ENCODE measurements at places on chromosomes 7 and 10.

DNA sequence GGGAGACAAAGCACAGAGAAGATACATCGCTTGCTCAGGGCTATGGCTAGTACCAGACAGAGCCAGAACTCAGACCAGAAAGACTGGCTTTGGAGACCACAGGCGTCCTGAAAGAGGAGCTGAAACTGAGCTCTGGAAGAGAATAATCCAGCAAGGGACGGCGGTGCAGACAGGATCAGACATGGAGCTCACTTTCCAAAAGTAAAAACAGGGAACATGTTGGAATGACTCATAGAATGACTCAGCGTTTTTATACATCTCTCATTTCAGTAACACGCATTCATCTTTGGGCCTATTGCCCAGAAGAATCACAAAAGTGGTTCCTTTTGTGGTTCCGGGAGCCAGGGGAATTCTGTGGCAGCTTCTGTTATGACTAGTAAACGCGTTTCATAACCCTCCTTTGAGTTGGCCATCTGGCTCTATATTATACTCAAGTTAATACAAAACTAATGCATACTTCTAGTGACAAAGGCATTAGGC is 37.2 kb downstream of the PLEKHS1 start:
- DNase-seq: no peak

DNA sequence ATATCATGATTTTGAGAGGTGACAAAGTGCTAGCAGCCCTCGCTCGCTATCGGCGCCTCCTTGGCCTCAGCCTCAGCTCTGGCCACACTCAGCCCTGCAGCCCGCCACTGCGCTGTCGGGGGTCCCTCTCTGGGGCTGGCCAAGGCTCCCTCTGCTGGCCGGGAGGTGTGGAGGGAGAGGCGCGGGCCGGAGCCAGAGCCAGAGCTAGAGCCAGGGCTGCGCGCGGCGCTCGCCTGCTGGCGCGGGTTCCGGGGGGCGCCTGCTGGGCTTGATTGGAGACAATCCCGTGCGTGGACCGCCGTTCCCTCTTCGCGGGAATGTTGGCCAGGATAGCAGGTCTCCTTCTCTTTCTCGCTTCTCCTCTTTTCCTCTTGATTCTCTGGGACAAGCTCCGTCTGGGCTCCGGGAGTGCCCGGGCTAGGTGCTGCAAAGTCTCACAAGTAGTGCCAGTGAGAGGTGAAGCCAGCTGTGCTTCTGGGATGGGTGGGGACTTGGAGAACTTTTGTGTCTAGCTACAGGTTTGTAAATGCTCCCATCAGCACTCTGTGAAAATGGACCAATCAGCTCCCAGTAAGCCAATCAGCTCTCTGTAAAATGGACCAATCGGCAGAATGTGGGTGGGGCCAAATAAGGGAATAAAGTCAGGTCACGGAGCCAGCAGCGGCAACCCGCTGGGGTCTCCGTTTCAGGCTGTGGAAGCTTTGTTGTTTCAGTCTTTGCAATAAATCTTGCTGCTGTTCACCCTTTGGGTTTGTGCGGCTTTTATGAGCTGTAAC is 43.4 kb upstream of the ELMO1 start:
- DNase-seq: no peak

- no peak for DNase-seq
Measured at GRCh38 chr10:35340975-35341374, 4.7 kb downstream of the CCNY start.

GRCh38 chr10:124574456-124575070 is 112.9 kb downstream of the LHPP start:
- no peak for DNase-seq

DNA sequence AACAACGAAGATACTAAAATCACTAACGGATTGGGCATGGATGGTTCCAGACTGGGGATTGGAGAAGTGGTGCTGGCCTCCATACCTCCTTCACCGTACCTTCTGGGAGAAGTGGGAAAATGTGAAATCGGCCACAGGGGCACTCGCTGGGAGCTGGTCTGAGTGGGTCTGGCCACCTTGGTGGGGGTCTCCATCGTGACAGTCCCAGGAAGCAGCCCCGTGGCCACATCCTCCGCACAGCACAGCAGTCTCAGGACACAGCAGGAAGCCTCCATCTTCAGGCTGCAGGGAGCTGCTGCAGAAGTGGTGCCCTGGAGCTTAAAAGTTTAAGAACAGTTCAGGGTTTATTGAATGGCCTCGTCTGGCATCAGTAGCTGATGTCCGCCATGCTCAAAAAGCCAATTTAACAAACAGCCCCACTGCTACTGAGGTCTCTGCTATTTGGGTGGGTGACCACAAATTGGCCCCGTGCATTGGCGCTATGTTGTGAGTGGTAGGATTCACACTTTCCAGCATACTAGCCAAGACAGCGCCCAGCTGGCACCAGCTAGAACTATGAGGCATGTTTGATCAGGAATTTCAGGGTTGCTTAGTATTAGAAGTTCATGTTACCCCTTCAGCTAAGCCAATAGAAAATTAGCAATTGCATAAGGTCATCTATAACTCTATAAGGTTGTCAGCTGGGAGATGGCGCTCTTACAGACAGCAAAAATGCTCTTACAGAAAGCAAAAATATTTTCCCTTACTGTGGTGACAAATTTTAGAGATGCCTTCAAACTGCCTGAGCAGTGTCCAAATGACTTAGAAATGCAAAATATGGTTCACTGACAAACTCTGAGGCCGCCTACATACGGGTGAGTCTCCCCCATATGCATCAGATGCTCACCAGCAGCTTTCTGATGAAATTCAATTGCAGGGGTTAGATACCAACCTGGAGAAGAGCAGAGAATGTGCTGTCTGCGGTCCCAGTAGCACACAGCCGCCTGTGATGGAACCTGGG is 17.0 kb downstream of the PKD1L1 start:
- no peak for DNase-seq
